Fibroblast of the aortic adventitia (primary cell): ENCODE measurements at places on chromosomes 1 and 21.

DNA sequence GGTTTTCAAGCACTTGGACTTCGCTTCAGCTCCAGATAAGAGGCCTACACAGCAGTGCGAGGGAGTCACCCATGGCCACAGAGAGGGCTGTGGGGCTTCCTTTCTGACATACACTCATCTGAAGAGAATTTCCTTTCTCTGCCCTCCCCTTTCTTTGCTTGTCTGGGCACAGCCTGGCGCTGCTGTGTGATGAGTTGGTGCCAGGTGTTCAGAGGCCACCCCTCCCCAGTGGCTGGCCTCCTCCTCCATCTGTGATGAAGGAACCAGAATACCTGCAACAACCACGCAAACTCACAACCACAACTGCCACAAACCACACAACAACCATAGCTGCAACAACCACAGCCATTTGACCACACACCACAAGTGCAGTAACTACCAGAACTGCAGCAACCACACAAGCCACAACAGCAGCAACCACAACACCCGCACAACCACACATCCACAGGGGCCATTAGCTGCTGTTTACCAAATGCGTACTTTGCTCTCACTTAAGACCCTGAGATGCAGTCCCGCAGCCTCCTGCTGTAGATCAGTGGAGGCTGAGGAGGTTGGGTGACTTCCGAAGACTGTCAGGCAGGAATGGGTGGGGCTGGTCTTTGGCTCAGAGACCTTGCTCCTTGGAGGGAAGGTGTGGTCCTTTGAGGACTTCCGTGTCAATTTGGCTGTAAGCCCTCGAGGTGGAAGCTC, 71.1 kb downstream of the IER5 start:
- peak; percentile 40 for DNase-seq

GRCh38 chr1:174999936-175000696, at the start of gene CACYBP:
CACYBP (plus strand) TSS chr1:174999947; CDS start chr1:175000181, 234 bp downstream.
- DNase-seq, result peak; percentile 30

DNA sequence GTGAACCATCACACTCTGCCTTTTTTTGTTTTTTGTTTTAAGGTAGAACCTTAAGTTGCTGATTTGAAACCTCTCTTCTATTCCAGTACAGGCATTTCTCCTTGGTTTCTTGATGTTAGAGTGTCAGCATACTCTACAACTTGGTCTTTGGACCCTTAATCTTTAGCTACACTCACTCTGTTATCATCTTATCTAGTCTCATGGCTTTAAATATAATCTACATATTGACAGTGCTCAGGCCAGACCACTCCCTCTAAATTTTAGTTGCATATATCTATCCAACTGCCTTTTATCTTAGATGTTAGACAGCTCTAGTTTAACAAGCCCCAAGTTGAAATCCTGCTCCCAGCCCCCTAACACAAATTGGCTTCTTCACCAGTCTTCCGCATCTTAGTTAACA, 22.1 kb downstream of the NME7 start:
- no peak for DNase-seq

- DNase-seq, result no peak
Observed at GRCh38 chr1:156242738-156243137, 754 bp downstream of the BGLAP start.

GRCh38 chr1:21674957-21675356, 5.8 kb upstream of the RAP1GAP start:
- no peak for DNase-seq

GRCh38 chr1:39733161-39733560, 5.5 kb upstream of the PPIE start:
- DNase-seq, result no peak

DNA sequence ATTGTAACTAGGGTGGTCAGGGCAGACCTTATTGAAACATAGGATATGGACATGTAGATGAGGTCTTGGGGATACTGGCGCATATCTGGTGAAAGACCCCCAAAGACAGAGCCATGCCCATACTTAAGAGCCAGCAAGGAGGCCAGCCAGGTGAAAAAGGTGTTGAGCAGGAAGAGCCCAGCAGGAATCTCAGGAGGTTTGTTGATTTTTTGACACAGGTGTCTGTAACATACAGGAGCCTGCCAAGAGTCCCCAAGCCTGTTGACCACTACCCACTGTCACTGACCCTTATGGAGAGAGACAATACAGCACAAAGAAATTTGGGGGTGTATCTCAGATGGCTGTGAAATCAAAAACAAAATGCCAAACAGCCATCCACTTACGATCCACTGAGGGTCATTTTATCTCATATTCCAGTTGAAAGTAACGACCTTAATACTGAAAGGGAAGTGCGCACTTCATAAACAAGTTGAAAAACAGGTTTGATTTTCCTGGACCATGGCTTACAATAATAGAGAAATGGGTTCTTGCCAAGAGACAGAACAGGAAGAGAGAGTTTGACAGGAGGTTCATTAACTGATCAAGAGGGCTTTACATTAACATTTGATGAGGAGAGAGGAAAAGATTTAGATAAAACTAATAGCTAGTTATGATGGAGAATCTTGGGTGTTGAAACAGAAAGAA, 163.6 kb downstream of the GLUL start:
- no peak for DNase-seq

GRCh38 chr1:21691739-21692138, 22.6 kb upstream of the RAP1GAP start:
- DNase-seq, result no peak

DNA sequence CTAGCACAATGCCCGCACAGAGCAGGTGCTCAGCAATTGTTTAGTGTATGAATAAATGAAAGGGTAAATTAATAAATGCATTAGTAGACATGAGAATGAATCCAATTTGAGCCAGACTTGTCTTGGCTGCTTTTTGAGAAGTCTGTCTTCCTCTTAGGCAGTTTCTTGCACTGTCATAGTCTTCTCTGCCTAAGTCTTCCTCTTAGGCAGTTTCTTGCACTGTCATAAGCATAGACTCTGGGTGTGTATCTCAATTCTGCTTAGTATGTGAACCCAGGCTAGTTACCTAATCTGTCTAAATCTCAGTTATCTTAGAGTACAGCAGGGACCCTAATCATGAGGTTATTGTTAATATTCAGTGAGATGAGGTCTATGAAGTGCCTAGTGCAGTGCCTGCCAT, 27.2 kb downstream of the NHLH2 start:
- DNase-seq, result no peak

DNA sequence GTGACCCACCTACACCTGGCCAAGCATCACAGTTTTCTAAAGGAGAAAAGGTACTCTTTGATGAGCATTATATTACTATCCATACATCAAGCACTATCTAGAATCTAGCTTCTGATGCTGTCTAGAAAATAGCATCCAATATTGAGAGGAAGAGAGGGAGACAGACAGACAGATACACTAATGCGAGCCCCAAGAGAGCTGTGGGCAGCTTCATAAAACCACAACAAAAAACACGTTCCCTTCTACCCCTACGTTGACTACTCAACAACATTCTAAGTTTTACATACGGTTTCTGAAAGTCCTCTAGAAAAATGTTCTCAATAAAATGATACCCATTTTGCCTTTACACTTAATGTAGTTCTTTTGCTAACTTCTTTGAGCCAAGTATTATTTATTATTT, 221.8 kb downstream of the SLC45A1 start:
- no peak for DNase-seq

DNA sequence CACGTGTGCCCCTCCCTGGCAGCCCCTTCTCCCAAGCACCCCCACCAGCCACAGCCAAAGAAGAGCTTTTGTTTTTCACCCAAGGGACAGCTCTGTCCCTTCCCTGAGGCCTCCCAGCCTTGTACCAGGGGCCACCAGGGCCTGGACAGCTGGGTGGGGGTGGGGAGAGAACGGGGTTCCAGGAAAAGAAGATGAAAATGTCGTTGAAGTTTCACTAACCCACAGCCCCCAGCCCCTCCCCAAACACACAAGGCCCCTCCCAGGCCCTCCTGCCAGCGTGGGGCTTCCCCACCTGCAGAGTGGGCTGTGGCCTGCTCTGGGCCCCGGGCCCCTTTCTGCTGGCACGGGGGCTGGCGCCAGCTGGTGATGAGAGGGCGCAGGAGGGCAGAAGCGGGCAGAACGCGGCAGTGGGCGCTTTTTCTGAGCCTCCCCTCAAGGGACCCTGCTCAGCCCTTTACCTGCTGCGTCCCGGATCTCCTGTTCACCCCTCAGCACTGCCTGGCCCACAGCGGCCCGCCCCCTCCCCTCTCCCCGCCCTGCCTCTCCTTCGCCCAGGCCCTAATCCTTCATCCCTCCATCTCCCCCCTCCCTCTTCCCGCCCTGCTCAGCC, 5.5 kb upstream of the ANKRD65 start:
- DNase-seq, result no peak

GRCh38 chr1:19645411-19646251, 1.5 kb downstream of the NBL1 start:
- peak; percentile 27 for DNase-seq

DNA sequence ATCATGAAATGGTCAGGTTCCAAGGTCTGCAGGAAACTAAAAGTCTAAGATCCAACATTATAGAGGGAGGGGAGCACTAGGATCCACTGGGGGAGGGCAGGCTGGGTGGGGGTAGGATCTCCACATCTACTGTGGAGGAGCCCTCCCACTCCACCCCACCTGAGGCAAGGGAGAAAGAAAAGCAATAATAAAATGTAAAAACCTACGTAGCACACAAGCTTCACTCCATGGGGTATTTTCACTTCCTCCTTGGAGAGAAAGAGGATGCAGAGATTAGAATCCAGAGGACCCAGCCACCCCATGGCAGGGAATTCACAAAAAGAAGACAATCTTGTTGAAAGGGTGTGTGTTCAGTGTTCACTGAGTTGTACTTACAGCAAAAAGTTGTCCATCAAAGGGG, 14.4 kb downstream of the SPOCD1 start:
- no peak for DNase-seq

GRCh38 chr1:246306415-246307037, 200.6 kb downstream of the SMYD3 start:
- no peak for DNase-seq

DNA sequence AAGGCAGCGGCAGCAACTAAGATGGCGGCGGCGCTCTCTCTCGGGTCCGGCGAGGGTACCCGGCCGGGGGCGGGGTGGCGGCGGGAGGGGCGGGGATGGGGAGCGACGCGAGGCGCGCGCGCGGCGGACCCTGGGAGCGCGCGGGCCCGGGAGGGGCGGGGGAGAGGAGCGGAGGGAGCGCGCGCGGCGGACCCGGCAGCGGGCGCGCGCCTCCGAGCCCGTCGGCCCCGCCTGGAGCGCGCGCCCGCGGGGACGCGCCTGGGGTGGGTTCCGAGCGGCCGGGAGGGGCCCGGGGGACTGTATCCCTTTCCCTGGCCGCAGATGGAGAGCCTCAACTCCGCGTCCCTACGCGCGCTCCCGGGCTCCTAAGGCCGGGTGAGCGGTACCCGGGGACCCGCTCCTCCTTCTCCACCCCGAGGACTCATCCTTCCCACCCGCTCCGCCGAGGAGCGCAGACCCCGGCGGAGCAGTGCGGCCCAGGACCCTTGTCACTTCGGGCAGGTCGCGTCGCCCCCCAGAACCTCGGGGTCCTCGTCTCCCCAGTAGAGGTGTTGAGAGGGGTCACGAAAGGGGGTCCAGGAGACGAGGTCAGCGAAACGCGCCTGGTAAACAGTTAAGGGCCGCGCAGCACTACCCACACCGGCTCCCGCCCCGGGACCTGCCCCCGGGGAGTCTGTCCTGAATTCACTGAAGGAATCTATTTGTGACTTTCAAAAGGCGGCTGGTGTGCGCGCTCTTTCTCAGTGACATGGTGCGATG, at the start of gene CLSTN1:
Gene CLSTN1, minus strand, starts transcription at position 23 of the 759 bp plus-strand sequence. CDS start 232 bp downstream, outside the sequence.
- DNase-seq, result peak; percentile 75

DNA sequence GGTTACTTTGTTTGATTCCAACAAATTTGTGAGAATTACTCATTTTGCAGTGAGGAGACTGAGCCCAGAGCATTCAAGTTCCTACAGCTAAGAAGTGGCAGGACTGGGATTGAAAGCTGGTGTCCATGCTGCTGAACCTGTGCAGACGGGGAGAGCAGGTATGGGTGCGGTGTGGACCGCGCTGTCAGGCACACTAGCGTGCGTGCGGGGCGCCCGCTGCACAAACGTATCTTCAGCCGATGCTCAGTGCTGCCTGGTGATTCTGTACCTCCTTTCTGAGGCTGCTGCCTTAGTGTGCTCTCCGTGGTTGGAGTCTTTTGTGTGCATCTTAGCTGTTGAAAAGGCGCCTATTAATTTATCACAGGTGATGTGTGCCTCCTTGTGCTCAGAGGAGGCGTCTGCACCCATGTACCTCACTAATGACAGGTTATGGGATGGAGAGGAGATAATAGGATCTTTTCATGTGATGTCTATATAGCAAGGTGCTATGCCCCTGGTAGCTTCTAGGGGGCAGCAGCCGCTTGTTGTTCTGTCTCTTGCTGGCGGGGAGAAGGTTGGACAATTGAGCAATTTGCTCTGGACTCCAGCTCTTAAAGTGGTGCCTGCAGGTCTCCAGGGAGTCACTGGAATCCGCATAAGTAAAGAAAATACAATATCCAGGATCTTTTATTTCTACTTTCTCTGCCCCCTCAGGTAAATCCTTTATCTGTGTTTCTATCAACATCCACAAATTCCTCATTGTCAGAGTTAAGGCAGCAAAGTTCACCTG, 32.5 kb downstream of the PEX14 start:
- peak; percentile 92 for DNase-seq

DNA sequence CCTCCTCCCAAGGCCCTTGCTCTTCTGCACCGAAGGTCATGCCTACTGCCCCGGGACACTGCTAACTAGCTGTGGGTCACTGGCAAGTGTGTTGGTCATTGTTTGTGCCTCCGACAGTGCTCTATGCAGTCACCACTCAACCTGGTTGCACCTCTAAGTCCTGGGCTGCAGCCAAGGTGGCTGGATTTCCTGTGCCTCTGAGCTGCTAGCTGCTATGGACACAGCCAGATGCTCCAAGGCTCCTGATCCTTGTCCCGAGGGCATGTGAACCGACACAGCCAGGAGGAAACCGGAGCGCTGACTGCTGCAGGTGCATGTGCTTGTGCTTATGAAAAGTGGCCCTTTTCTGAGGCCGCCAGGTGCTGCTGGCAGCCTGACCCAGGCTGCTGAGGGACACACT, 14.7 kb upstream of the SPOCD1 start:
- no peak for DNase-seq

DNA sequence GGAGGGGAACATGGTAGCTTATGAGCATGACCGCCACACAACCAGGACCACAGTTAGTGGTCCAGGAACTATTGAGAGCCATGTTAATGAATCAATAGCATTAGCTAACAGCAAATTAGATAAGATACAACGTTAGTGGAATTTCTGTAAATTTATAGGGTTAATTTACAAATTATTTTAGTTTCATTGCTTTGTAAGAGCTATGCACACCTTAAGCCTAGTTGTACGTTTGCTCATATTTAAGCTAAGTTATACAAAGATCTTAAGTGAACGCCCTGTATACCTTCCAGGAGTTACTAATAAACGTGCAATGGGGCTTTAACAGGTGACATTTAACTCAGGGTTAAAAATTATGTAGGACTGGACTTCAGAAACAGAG, 749 bp downstream of the EXOSC10 start:
- no peak for DNase-seq

- DNase-seq, result peak; percentile 54
Observed at GRCh38 chr1:43708002-43708410, 670 bp downstream of the ST3GAL3 start.

GRCh38 chr21:37475186-37475868, 108.8 kb downstream of the DYRK1A start:
- DNase-seq, result no peak

- no peak for DNase-seq
Observed at GRCh38 chr1:178964469-178965330, 61.0 kb upstream of the FAM20B start.

- peak; percentile 69 for DNase-seq
Observed at GRCh38 chr1:230509281-230509977, 83.3 kb upstream of the PGBD5 start.

GRCh38 chr1:43779266-43779665, 71.9 kb downstream of the ST3GAL3 start:
- no peak for DNase-seq

GRCh38 chr1:90522432-90522831, 194.7 kb downstream of the BARHL2 start:
- DNase-seq, result no peak

GRCh38 chr1:3668585-3669300, 16.4 kb downstream of the TP73 start:
- no peak for DNase-seq
